ENCODE measurements at places on chromosomes 7 and 10. TPM values are rescaled to one million over a fixed set of nuclear protein-coding genes. Genes with fewer than 3 reads are reported as not detected.

Gene ANKIB1
- 34.8 TPM for total RNA-seq

DNA sequence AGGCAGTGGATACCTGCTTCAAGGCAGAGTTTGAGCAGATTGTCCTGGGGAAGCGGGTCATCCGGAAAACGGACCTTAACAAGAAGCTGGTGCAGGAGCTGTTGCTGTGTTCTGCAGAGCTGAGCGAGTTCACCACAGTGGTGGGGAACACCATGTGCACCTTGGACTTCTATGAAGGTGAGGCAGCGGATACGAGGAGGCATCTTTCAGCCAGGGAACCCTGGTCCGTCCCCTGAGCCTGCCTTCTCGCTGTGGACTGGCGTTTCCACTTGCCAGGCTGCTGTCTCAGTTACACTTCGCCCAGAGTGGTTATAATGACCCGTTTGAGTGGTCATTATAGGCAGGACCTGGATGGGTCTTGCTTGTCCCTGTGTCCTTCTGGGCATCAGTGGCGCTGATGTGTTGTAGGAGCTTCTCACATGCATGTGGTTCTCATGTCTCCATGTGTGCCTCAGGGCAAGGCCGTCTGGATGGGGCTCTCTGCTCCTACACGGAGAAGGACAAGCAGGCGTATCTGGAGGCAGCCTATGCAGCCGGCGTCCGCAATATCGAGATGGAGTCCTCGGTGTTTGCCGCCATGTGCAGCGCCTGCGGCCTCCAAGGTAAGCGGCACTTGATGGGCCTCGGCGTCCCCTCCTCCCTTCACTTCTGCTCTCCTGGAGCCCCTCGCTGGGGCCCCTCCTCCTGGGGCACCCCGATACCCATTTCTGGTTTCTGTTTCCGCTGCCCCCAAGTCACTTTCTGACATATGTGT lies 18.0 kb downstream of the UPP1 start:
- no peak overlapping the region for H3K27ac ChIP-seq
- no peak overlapping the region for H3K4me3 ChIP-seq
- H3K36me3 ChIP-seq: peaks cover 54% of the 10 kb centered on the region

Gene KAZALD1
- 0.58 TPM for total RNA-seq

DNA sequence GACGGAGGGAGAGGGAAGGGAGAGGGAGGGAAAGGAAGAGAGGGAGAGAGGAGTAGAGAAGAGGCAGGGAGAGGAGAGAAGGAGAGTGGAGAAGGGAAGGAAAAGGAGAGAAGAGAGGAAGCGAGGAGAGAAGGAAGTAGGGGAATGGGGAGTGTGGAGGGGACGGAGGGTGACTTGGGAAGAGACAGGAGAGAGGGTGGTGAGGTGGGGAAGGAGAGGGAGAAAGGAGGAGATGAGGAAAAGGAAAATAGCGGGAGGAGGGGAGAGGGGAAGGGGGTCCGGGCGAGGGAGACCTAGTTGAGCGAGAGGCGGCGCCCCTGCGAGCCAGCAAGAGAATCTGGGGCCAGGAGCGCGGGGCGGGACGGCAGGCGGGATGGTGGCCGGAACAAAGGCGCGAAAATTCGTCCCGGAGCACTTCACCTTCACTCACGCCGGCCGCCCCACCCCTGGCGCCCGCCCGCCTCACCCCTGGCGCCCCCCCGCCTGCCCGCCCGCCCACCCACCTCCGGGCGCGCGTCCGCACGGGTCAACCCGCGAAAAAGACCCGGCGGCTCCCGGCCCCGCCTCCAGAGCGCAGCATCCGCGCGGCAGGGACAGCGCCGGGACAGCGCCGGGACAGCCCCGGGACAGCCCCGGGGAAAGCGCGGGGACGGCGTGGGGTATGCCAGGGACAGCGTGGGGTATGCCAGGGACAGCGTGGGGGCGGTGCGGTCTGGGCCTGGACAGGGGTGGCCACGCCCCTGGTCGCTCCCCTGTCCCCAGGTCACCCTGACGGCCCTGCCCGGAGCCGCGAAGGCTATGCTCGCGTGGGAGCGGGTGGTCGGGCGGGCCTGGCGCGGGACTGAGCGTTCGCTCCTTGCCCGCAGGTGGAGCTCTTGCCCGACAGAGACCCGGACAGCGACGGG lies 4.2 kb downstream of the VSTM2A start:
- H3K36me3 ChIP-seq: peaks cover 2% of the 10 kb centered on the region
- peaks cover 3% of the 10 kb centered on the region for H3K4me1 ChIP-seq
- no peak overlapping the region for H3K27ac ChIP-seq
- no peak for DNase-seq

GRCh38 chr10:85657476-85658113 lies 709.0 kb downstream of the GRID1 start:
- H3K4me3 ChIP-seq: no peak overlapping the region
- no peaks in the 10 kb centered on the region for H3K27me3 ChIP-seq
- DNase-seq: no peak
- no peaks in the 10 kb centered on the region for H3K36me3 ChIP-seq

- peak overlapping the region; percentile 75 for H3K4me3 ChIP-seq
- no peaks in the 10 kb centered on the region for H3K27me3 ChIP-seq
- peak overlapping the region; percentile 91 for H3K27ac ChIP-seq
- no peak for DNase-seq
- peaks cover 10% of the 10 kb centered on the region for H3K36me3 ChIP-seq
These were observed 2.2 kb upstream of the CUEDC2 start for GRCh38 chr10:102434394-102435132.

DNA sequence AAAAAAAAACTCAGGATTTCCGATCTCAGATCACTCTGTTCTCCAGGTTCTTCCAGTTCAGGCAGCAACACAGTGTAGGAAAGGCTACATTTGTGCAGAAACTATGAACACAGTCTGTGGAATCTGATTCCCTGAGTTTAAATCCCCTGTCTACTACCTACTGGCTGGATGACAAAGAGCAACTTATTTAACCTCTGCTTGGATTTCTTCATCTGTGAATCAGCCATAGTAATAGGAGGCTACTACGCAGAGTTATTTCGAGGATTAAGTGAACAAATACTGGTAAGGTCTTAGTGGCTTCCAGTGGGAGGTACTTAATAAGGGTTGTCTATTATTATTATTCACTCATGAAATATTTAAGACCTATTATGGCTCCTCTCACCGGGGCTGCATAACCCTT lies 44.3 kb upstream of the PDCD4 start:
- no peaks in the 10 kb centered on the region for H3K4me1 ChIP-seq
- H3K27me3 ChIP-seq: no peaks in the 10 kb centered on the region
- DNase-seq: no peak
- no peaks in the 10 kb centered on the region for H3K36me3 ChIP-seq

Gene IFIT1B
- total RNA-seq: not detected

Gene GTF2IRD1
- total RNA-seq: 4.9 TPM

GRCh38 chr10:86756511-86757112 lies at the start of gene BMPR1A:
Gene BMPR1A, plus strand, starts transcription at chr10:86756619. Its CDS starts 119,400 bp downstream, at chr10:86876019.
- peak within 1 kb of the TSS; percentile 57 for H3K27ac ChIP-seq
- peaks cover 4% of the 10 kb centered on the region for H3K36me3 ChIP-seq
- peak within 1 kb of the TSS; percentile 90 for H3K4me3 ChIP-seq
- DNase-seq: no peak
- H3K4me1 ChIP-seq: peaks cover 38% of the 10 kb centered on the region
- peaks cover 1% of the 10 kb centered on the region for H3K27me3 ChIP-seq

- H3K4me3 ChIP-seq: no peak overlapping the region
- DNase-seq: no peak
- no peak overlapping the region for H3K27ac ChIP-seq
- H3K36me3 ChIP-seq: no peaks in the 10 kb centered on the region
- H3K27me3 ChIP-seq: peaks cover 5% of the 10 kb centered on the region
These were observed 40.4 kb upstream of the DLX5 start for GRCh38 chr7:97064972-97065587.

Gene SPDYE1
- total RNA-seq: not detected

DNA sequence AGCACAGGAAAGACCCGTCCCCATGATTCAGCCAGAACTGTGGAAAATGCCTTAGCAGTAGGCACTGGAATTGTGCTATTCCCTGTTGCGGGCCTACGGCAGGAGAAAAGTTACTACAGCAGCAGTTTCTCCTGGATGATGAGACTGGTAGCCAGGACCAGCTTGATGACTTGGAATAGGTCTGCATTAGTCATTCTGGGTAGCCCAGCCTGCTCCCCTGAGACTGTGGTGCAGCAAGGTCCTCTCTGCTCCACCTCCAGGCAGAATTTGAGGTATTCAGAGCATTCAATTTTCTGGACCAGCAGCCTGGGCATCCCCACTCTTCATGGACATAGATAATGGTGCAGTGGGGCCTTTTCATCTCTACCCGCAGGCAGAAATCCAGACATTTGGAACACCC lies 490.0 kb downstream of the SH2D4B start:
- H3K27ac ChIP-seq: no peak overlapping the region
- DNase-seq: no peak
- H3K4me1 ChIP-seq: no peaks in the 10 kb centered on the region
- no peaks in the 10 kb centered on the region for H3K27me3 ChIP-seq

GRCh38 chr7:51335057-51335456 lies 18.4 kb upstream of the COBL start:
- no peaks in the 10 kb centered on the region for H3K27me3 ChIP-seq
- no peaks in the 10 kb centered on the region for H3K4me1 ChIP-seq
- H3K36me3 ChIP-seq: no peaks in the 10 kb centered on the region
- DNase-seq: no peak
- no peak overlapping the region for H3K27ac ChIP-seq

DNA sequence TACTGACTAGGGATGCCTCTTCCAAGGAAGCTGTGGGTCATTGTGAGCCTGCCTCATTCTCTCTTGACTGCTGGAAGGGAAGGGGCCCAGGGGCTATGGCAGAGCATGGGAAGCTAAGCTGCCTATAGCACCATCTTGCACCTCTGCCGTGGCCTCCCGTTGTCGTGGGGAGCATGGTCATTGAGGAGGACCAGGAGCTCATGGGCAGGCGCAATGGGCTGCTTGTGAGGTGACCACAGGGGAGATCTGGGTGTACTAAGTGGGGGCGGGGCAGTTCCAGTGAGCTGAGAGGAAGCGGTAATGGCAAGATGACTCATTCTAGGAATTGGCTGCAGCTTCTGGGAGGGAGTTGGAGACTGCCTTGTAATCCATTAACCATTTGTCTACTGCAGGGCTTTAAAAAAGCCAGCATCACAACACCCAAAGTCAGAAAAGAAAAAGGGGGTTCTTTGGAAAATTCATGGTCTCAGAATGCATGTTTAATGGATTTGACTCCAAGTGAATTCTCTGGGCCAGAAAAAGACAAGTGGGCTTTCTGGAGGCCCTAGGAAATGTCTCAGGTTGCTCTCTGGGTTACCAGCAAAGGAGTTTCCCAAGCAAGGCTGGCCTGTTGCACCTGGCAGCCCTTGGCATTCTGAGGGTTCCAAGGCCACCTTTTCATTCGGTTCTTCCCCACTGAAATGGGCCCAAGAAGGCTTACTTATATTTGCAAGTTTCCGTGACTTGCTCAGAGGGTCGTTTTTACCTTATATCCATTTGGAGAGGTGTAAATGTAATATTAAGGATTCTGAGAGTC lies 3.6 kb downstream of the DUSP5 start:
- peaks cover 80% of the 10 kb centered on the region for H3K36me3 ChIP-seq
- peak; percentile 89 for DNase-seq
- peak overlapping the region; percentile 97 for H3K27ac ChIP-seq
- peak overlapping the region; percentile 96 for H3K4me3 ChIP-seq
- H3K4me1 ChIP-seq: peaks cover 67% of the 10 kb centered on the region

Gene C10orf53
- not detected for total RNA-seq

- peaks cover 21% of the 10 kb centered on the region for H3K4me1 ChIP-seq
- H3K4me3 ChIP-seq: no peak overlapping the region
- DNase-seq: no peak
- no peak overlapping the region for H3K27ac ChIP-seq
- H3K36me3 ChIP-seq: peaks cover 3% of the 10 kb centered on the region
These were observed 135.8 kb downstream of the JAZF1 start for GRCh38 chr7:28044825-28045224.

GRCh38 chr10:12685261-12686058 lies 316.1 kb downstream of the CCDC3 start:
- H3K4me3 ChIP-seq: no peak overlapping the region
- no peak overlapping the region for H3K27ac ChIP-seq
- H3K4me1 ChIP-seq: peaks cover 20% of the 10 kb centered on the region
- no peaks in the 10 kb centered on the region for H3K27me3 ChIP-seq
- no peak for DNase-seq
- H3K36me3 ChIP-seq: peaks cover 2% of the 10 kb centered on the region

DNA sequence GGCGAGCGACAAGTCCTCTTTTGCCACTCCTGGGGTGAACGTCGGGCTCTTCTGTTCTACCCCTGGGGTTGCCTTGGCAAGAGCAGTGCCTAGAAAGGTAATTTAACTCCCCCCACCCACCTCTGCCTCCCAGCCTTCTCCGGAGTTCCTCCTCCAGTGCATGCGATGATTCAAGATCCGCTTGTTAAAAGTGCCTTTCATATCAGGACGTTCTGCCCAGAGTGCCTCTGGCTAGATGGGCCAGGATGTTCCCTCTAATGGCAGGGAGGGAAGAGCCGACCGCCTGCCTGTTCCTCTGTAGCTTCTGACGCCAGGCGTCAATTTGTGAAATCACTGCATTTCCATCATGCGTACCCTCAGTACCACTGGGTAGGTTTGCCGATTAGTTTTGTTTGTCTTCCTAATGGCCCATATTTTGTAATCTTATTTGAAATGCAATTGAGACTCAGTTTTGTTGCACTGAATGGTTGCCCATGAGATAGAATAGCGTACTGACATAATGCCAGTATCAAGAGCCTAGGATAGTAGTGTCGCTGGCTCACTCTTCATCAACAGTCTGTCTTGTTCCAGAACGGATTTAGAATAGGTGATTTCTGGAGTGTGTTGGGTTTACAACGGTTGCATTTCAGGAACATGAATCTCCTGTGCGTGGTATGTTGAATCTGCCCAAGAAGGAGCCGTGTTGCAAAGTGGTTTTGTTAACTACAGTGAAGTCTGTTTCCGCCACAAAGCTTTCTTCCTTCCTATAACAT lies 13.5 kb downstream of the ECHDC3 start:
- H3K27me3 ChIP-seq: no peaks in the 10 kb centered on the region
- no peaks in the 10 kb centered on the region for H3K36me3 ChIP-seq
- no peak overlapping the region for H3K27ac ChIP-seq

Gene VSIR
- 112 TPM for total RNA-seq

Gene CLDN3
- not detected for total RNA-seq

Gene CRPPA
- total RNA-seq: 0.53 TPM

- H3K36me3 ChIP-seq: peaks cover 2% of the 10 kb centered on the region
- H3K27ac ChIP-seq: peak overlapping the region; percentile 24
- H3K4me1 ChIP-seq: peaks cover 27% of the 10 kb centered on the region
- H3K27me3 ChIP-seq: no peaks in the 10 kb centered on the region
These were observed 167.0 kb upstream of the CDK1 start for GRCh38 chr10:60611291-60611747.

Gene ANKRD7
- total RNA-seq: not detected

DNA sequence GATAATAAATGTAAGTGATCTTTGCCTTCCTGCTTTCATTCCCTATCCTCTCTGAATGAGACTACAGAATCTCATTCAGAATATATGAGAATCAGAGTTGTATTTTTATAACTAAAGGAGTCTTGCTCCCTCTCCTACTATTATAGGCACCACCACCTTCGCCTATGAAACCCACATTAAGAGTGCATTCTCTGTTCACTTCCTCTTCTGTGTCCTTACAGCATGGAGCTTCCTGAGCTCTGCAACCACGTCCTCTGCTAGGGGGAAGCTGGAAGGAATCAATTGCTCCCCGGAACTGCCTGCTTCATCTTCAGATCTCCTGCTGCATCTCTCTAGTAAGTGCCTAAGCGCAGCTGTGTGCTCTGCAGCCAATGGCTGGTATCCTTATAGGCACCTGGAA lies 820.7 kb downstream of the GRID1 start:
- H3K27ac ChIP-seq: no peak overlapping the region
- no peak for DNase-seq
- H3K27me3 ChIP-seq: peaks cover 13% of the 10 kb centered on the region
- H3K4me3 ChIP-seq: no peak overlapping the region
- H3K4me1 ChIP-seq: no peaks in the 10 kb centered on the region

Gene RARRES2
- not detected for total RNA-seq
